ENCODE measurements at places on chromosomes 11 and 22.

- DNase-seq = peak; percentile 86
Measured at GRCh38 chr22:19430890-19431541, 517 bp downstream of the HIRA start.

- no peak for DNase-seq
Measured at GRCh38 chr11:83681031-83681781, 395.0 kb upstream of the CCDC90B start.

- no peak for DNase-seq
Measured at GRCh38 chr22:25722626-25723025, 19.4 kb upstream of the MYO18B start.

GRCh38 chr11:45930031-45930794, 7.8 kb downstream of the LARGE2 start:
- no peak for DNase-seq

- DNase-seq = no peak
Measured at GRCh38 chr22:44680481-44680894, 21.5 kb upstream of the PRR5 start.

DNA sequence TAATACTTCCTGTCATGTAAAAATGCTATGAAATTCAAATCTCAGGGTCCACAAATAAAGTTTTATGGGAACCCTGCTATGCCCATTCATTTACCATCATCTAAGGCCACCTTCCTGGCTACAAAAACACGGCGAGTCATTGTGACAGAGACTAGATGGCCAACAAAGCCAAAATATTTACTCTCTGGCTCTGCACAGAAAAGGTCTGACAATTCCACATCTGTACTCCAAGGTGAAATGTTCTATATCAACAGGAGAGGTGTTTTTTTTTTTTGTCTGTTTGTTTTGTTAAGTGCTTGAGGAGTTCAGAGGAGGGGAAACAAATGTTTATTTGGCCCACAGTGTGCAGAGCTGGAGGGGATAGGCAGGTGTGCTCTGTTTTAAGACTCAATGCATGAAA, 18.6 kb upstream of the TMA7B start:
- no peak for DNase-seq

GRCh38 chr11:36365907-36366306, 69.8 kb downstream of the PRR5L start:
- no peak for DNase-seq

DNA sequence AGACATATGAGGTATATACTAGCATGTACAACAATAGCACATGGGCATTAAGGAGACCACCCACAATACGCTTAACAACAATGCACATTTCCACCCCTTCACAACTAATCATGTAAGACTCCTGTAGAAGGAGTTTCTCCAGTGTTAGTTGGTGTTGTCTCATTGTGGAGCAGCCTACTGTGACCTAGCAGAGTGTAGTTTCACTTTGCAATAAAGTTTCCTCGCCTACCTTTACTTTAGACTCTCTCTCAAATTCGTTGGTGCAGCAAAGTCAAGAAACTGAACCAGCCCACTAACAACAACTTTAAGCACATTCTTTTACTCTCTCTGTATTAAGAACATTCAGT, 863.6 kb downstream of the FAM181B start:
- no peak for DNase-seq

DNA sequence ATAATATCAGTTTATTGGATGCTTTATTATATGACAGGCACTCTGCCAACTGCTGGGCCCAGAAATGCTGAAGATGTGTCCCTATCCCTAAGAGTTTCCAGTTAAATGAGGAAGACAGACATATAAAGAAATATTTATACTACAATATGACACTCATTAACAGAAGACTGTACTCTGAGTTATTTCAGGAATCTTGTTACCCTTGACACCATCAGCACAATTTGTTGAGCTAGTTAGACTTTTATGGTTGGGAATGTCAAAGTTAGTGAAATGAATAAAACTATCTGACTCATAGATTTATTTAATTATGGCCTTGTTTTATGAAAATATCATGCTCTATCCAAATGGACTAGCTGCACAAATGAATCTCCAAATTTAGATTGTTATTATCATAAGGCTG, 25.6 kb upstream of the MSANTD4 start:
- no peak for DNase-seq

DNA sequence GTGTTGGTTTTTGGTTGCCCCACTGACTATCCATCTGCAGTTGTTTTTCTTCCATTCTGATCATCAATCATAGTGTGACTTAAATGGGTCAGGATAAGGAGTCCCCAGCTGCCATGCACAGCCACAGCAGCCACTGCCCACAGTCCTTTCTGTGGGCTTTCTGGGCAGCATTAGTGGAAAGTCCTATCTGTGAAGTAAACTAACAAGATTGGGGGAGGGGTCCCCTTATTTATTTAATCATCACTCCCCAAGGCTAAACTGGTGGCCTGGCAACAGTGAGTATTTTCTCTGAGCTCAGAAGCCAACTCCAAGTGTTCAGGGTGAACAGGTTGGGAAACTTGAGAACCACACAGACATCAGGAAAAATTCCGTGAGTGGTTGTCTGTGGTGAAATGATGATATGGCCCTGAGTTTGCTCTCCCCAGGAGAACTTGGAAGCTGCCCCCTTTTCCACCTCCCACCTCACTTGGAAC, 145.0 kb downstream of the CCDC34 start:
- DNase-seq = no peak

GRCh38 chr11:19921976-19922688, 209.5 kb downstream of the NAV2 start:
- DNase-seq = no peak

DNA sequence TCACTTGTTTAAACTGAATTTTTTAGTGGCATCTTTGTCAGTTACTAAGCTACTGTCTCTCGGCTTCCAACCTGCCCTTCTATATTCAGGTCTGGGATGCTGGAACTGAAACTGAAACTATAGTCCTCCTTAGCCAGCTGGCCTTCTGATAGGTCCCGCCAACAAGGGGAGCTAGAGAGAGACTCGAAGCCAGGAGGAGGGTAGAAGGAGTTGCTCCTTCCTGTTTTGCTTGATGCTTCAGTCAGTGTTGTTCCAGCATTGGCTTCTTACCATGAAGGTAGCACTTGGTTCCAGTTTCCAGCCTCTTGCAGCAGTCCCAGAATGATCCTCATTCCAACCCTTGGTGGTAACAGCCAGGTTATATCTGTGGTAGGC, 32.9 kb upstream of the HORMAD2 start:
- DNase-seq = no peak
